ENCODE measurements at places on chromosomes 3 and 15. TPM values are rescaled to one million over a fixed set of nuclear protein-coding genes. Genes with fewer than 3 reads are reported as not detected.

The HYAL1 gene
- total RNA-seq: 0.41 TPM

The DZIP1L gene
- total RNA-seq: 4.5 TPM

GRCh38 chr3:9916346-9916733 is 558 bp upstream of the IL17RC start:
- DNase-seq: no peak

GRCh38 chr3:20324664-20325478 is 138.9 kb upstream of the SGO1 start:
- no peak for DNase-seq

DNA sequence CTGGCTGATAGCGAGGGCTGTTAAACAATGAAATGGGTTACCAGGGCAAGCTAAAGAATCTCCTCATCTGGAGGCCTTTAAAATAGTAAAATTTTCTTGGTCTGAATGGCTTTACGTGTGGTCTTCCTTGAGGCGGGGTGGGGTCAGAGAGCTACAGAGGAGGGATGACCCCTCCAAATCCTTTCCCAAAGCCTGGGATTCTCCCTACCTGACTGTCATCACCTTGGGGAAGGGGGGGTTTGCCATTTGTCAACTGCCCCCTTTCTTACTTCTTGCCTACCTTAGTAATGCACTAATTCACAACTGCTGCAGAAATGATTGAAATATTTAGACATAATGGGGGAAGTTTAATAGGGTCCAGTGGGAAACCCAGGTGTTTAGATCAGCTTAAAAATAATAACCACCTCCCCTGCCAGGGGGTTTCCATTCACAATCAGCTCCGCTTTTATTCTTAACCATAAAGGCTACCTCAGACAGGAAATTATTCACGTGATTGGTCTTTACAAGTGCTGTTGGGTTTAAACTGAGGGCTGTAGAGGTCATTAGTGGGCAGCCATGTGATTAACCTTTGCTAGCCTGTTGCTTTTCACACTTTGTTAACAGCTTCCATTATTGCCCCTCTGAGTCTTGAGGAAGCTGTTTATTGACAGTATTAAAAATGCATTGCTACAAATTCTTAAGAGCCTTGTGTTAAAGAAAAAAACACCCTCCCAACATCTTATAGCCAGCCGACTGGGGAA is 276.5 kb upstream of the ATP11B start:
- DNase-seq: no peak
